Eye (tissue), 1 donor: ENCODE measurements at places on chromosomes 1 and 21.

GRCh38 chr1:229087339-229087738 is 183.6 kb upstream of the RAB4A start:
- DNase-seq = no peak

GRCh38 chr1:185279571-185279970 is 37.5 kb downstream of the IVNS1ABP start:
- DNase-seq = no peak

DNA sequence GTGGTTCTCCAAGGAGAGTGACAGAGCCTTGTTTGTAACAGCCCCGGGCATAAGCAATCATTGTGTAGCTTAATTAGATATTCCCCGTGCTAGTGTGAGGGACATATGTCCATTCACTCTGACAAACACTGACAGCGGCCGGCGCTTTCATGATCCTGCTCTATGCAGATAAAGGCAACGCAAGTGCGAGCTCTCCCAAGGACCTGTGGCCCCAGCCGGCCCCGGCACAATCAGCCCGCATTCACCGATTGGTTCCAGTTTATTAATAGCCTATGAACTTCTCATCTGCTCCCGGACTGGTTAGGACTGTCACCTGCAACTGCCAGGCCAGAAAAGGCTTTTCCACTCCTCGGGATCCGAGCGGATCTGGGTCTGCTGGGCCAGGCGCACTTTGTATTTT is 18.0 kb upstream of the OLIG1 start:
- DNase-seq = no peak

DNA sequence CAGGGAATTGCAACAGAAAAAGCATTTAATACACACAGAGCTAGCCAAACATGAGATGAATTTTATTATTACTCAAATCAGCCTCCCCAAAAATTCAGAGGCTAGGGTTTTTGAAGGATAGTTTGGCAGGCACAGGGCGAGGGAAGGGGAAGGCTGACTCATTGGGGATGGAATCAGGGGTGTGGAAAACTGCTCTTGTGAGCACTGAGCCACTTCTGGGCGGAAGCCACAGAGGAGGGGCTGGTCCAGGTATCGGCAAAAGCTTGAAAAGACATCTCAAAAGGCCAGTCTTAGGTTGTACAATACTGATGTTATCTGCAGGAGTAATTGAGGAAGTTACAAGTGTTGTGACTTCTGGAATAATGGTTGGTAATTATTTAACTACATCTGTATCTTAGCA is 109.4 kb downstream of the TLR5 start:
- DNase-seq = no peak

- DNase-seq = peak; percentile 56
Measured at GRCh38 chr21:28822486-28823335, 170.0 kb downstream of the LTN1 start.

GRCh38 chr1:28648008-28648473 is 359 bp upstream of the RNU11 start:
- peak; percentile 99 for DNase-seq

DNA sequence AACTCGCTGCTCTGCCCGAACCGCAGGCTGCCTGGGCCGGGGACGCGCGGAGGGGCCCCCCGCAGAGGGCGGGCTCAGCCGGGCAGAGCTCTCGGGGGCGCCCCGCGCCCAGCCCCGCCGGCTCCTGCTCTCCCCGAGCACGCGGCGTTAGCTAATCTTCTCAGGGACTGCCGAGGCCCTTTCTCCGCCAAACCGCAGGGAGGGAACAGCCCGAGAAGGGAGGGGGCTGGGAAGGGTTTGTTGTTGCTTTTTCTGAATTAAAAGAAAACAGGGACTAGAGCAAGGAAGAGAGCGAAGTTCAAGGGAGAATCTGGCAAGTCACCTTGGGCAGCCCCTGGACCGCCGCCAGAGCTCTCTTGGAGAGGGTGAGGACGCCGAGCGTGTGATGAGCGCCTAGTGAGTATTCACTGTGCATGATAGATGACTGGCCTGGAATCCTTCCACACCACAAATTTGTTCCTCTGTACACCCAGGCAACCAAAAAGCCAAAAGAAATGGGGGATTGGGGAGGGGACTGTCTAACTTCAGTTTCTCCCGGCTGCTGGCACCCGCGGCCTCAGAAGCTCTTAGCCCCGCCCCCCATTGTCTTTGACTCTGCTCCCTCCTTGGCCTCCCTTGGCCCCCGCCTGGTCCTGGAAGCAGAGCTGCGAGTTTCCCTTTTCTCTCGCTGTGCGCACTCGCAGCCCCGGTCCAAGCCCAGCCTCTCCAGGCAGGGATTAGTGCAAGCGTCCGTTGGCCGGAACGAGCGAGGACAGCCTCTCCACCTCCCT is 19.7 kb upstream of the LMX1A start:
- DNase-seq = peak; percentile 96

GRCh38 chr1:60068393-60069045 is 5.1 kb downstream of the C1orf87 start:
- peak; percentile 46 for DNase-seq

DNA sequence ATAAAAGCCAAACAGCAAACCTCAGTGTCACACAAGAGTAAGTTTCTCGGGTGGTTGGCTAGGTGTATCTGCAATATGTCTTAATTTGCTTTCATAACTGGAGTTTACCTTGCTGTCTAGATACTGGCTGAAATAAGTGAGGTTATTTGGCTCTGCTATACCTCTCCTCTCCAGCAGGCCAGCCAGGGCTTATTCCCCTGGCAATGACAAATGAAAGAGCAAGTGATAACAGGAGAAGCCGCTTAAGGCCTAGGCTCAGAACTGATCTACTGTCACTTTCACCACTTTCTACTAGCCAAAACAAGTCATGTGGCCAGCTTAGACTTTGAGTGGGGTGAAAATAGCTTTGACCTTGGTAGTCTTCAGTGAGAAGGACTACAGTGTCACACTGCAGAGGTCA is 4.8 kb upstream of the RPE65 start:
- DNase-seq = no peak

DNA sequence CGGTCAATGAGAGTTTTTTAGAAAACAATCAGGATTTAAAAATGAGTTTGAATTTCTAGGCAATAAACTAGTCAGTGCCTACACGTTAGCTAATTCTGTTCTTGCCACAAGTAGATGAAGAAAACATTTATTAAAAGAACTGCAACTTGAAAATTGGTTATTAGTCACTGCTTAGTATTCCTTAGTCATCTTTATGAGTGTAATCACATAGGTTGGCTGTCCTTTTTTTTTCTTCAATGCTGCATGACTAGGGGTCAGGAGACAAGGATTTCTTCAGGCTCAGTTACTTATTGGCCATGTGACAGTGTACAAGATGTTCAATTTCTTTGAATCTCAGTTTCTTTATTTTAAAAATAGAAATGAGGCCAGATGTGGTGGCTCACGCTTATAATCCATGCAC is 17.1 kb downstream of the SOAT1 start:
- no peak for DNase-seq

GRCh38 chr1:229461032-229461668 is 27.3 kb upstream of the ACTA1 start:
- DNase-seq = no peak

GRCh38 chr1:33494929-33495328 is 22.5 kb downstream of the ZSCAN20 start:
- DNase-seq = no peak

- peak; percentile 16 for DNase-seq
Measured at GRCh38 chr1:208681878-208682663, 437.9 kb upstream of the PLXNA2 start.

GRCh38 chr21:31294691-31295090 is 49.4 kb downstream of the TIAM1 start:
- DNase-seq = no peak

DNA sequence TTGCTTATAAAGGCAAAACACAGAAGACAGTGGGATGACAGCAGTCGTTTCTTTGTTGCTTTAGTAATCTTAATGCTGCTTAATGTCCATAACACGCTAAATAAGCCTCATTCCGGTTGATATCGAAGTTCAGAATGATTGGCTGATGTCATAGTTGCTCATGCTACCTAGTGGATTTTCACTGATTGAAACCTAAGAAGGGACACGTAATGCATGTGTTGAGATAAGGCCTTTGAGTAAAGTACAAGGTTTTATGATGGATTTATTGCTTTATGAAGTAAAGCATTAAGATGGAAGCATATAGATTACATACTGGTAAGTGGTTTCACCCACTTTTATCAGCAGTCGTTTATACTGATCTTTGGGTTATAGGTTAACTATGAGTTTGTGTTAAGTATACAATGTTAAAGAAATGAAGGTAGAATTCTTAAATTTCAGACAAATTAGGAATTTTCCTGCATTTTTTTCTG is 25.1 kb downstream of the IARS2 start:
- DNase-seq = no peak

DNA sequence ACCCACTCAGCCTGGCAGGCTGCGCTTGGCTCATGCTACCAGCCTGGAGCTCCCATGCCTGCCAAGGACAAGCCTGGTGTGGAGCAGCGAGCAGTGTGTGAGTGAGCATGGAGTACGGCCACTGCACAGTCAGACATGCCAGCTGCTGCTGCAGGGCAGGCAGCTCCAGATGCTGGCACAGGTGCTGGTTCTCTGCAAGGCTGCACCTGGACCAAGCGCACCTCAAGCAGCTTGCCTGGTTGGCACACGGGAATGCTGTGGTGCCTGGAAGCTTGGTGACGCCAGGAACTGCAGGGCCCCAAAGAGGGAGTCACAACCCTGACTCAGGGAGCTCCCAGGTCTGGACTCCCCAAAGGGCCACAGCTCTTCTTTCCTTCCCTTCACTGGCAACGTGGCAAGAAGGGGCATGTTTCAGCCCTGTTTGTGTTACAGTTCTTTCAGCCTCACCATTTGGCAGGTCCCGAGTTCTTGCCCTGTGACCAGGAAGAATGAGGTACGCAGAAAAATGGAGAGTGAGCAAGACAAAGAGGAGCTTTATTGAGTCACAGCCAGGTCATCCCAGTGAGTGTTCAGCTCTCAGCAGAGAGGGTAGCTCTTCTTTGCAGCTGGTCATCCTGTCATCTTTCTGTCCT is 26.1 kb downstream of the ACOT7 start:
- no peak for DNase-seq

- DNase-seq = no peak
Measured at GRCh38 chr1:54397090-54397591, 9.1 kb downstream of the SSBP3 start.

GRCh38 chr1:103333141-103333540 is 192.4 kb upstream of the RNPC3 start:
- no peak for DNase-seq

DNA sequence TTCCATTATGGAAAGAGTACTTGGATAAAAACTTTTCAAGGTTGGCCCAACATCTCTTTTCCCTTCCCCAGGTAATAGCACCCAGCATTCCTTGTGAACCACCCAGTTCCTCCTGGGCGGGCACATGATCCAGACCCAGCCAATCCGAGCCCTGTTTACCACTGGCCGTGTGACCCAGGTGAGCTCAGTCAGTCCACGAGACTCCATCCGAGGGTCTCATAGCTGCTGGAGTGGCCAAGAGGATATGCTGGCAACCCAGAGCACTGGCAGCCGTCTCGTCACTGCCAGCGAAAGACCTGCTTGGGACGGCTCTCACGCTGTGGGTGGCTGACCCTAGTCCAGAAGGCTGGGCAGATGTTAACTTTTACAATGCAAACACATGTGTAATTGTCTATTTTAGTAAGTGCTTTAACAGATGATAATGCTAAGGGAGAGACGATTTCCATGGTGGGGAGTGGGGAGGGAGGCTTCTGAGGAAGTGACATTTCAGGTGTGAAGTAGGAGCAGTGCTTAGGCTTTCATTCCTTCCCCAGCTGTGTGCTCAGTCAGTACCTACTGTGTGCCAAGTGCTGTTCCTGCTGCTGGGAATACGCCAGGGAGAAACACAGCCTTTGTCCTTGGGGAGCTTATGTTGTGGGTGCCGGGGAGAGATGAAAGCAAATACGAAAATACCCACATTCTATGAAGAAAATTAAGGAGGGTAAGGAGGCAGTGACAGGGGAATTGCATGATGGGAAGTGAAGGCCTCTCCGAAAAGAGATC is 24.5 kb downstream of the PARK7 start:
- no peak for DNase-seq

DNA sequence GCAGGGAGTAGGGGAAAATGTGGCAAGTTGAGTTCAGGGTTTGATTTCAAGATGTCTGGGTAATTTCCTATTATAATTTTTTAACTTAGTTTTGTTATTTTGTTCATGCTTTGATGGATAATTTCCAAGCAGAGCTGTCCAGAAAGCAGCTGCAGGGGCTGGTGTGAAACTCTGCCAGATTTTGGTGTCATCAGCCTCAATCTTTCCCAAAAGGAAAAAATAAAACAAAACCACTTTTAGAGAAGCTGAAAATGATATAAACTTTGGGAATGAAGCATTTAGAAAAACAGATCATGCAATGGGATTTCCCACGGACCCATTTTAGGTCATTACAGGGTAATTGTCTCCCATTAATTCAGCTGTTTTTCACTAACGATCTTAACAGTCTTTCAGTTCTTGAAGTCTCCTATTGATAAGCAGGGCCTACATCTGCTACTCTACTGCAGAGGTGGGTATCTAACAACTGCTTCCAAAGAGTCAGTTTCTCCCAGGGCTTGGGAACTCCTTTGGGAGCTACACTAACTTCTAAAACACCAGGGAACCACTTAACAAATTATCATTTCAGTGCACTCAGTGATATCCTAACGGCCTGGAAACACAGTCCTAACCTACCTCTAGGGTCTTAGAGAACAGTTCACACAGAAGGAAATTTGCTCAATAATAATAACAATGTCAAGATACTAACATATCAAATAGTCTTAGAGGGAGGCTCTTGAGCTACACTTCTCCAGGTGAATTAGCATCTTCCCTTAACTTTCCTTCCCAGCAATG is 12.3 kb downstream of the ZNF436 start:
- peak; percentile 35 for DNase-seq

DNA sequence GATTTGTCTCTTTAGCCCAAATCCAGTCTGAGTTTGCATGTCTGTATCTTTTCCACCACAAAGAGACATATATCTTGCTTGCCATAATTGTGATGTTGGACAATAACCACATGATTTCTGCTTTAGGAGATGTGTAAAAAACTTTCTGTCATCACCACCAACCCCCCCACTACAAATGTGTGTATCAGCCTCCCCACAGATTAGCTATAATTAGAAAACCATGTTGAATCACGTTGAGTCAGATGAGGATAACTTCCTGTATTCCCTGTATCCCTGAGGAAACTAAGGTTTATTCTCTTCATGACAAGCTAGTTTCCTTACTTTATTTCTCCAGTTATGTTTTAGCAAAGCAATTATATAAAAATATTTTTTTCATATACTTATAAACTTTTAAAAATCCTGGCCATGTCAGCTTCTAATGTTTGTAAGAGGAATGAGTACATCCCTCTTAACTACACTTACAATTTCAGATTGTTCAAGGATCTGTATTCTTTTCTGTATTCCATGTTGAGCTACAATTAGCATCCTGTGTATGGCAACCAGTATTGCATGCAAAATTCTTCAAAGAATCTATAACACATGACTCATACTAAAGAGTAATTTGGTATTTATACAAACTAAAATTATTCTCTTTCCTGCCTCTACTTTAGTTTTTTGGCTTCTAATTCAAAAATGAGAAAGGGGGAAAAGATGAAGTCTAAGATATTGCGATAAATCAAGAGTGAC is 143.0 kb downstream of the FMN2 start:
- no peak for DNase-seq

GRCh38 chr1:58206749-58207148 is 339.8 kb downstream of the OMA1 start:
- DNase-seq = no peak
